Right ventricle myocardium superior (tissue), 1 donor: ENCODE measurements at places on chromosomes 6 and 20.

DNA sequence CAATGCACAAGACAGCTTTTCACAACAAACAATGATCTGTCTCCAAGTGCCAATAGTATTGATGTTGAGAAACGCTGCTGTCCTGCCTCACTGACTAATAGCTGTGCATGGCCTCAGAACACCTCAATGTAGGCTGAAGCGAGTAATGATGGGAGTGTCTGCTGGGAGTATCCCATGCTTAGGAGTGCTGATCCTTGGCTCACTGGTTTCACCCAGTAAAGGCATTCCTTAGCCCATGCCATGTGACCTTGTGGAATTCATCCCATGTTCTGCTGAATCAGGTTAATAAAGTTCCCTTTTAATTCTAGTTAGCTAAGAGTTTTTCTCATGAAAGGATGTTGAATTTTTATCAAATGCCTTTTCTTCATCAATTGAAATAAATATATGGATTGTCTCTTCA lies 3.8 kb upstream of the WFDC12 start:
- DNase-seq, result no peak

- DNase-seq, result peak; percentile 67
Measured at GRCh38 chr6:2951728-2952127, 19.6 kb downstream of the SERPINB6 start.

DNA sequence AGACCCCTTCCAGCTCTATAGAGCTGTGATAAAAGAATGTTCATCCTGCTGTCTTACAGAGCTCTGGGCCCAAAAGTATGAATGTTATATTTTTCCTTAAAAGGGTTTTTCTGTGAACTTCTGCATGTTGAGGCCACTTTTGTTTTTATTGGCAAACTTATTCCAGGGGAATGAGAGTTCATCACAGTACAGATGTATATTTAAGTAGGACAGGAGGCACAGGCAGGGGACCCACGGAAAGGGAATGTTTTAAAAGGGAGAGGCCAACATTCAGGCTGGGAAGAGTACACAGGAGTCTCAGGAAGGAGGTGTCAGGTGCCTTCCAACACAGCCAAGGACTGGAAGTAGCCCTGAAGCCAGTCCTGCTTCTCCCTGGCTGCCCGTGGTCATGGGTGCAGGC lies 148.4 kb downstream of the EYA2 start:
- no peak for DNase-seq

GRCh38 chr20:15645816-15646215 lies 927.4 kb downstream of the KIF16B start:
- no peak for DNase-seq

GRCh38 chr6:112939563-112939962 lies 592.4 kb downstream of the RFPL4B start:
- no peak for DNase-seq
